ENCODE measurements at places on chromosomes 16 and 17. TPM values are rescaled to one million over a fixed set of nuclear protein-coding genes. Genes with fewer than 3 reads are reported as not detected.

- no peak for DNase-seq
These were observed 21.1 kb upstream of the MLKL start for GRCh38 chr16:74721716-74722115.

DNA sequence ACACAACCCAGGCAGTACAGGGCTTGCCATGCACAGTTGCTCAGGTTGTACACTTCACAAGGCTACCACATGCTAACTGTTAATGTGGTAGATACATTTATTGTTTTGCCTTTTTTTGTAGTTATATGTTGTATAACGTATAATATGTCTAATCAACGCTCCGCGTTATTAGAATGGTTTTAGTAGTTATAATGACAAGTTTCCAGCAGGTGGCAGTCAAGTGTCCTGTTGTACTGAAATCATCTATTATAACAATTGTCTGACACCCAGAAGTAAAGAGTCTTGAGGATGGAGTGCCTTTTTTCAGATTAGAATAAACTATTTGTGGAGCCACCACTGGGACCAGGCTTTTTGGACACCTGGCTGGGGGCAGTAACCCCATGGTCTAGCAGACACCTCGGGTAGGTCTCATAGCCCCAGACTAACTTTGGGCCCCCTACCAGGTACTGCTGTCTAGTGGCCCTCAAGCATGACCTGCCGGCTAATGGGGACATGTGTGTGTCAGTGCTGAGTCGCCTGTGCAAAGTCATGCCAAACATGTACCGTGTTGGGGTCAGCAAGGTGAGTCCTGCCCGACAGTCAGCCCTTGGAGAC, 32.8 kb downstream of the MYO15A start:
- peak; percentile 68 for DNase-seq

Gene TPSB2
- polyA plus RNA-seq, result 2.7 TPM

Gene NUPR1
- 29.7 TPM for polyA plus RNA-seq

Gene TBC1D10B
- polyA plus RNA-seq, result 40.8 TPM

DNA sequence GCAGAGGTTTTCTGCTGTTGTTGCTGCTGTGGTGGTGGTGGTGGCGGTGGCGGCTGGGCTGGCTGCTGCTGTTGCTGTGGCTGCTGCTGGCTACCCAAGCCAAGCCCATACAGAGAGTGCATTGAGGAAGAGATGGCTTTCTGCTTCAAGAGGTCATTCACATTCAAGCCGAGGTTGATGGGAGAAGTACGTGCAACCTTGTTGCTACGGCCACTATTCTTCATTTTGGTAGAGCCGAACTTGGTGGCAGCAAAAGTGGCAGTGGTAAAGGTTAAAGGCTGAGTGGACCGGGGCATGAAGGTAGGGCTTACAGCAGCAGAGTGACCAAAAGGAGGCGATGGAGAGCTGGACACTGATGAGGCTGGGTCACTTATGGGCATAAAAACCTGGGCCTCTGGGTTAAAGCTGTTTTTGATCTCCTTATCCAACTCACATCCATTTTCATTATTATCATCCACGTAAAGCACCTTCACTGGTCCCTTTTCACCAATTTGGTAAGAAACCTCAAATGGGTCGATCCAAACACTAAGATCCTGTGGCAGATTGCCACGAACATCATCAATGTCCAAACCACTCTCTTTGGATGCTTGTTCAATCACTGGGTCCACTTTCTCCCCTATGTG, 2.8 kb downstream of the TOB1 start:
- DNase-seq, result no peak

GRCh38 chr17:49016775-49017463, 19.7 kb downstream of the IGF2BP1 start:
- no peak for DNase-seq

Gene VEZF1
- polyA plus RNA-seq, result 49.1 TPM

GRCh38 chr16:81384006-81384405, 60.6 kb upstream of the CMIP start:
- no peak for DNase-seq

DNA sequence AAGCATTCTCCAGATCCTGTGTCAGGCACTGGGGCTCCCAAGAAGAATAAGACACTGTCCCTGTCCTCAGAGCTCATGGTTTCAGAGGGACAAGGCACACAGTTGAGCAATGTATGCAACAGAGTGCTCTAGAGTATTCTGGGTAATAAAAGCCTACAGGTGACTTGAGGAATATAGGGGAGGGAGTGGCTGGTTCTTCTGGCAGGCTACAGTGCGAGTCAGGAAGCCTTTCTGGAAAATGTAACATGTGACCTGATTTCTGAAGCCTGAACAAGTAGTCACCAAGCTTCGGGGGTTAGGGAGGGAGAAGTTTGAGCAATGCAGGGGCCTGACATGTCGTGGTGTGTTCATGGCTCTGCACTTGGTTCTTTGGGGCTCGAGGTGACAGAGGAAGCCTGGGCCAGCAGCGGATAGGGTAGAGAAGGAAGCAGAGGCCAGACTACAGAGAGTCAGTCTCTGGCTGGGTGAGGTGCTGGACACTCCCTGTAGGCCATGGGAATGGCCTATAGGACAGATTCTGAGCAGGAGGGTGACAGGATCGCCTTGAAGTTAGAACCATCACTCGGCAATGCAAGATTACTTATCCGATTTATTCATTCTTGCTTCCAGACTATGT, 16.0 kb upstream of the LRRC75A start:
- DNase-seq, result no peak

GRCh38 chr16:84534815-84535214, 30.4 kb upstream of the MEAK7 start:
- no peak for DNase-seq

GRCh38 chr16:1416521-1416941, 2.0 kb upstream of the UNKL start:
- DNase-seq, result no peak

- DNase-seq, result no peak
These were observed 4.5 kb downstream of the RANBP10 start for GRCh38 chr16:67801883-67802282.

DNA sequence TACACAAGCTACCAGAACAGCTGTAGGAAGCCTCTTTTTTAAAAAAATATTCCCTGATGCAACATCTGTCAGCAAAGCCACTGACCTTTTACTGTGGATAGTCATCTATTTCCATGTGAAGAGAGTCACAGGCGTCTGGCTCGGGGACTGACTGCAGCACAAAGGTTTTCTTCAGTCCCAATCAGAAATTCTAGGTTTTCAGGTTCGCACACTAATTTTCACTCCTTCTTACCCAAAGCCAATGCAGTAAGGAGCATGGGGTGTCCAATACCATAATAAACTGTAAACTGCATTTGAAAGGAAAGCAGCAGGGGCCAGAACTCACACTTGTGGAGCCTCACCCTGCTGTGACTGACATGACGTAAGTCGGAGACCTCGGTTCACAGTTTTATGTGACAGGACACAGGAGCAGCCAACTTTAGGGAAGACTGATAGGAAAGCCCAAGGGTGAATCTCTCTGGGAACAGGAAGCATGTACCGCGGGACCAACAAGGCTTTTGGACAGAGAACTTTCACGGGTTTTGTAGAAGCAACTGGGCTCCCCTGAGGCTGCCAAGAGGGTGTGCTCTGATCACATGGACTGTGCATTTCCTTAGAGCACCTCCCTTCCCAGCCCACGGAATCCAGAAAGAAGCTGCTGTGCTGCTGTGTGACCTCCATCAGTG, 9.1 kb upstream of the TMEM100 start:
- peak; percentile 62 for DNase-seq

DNA sequence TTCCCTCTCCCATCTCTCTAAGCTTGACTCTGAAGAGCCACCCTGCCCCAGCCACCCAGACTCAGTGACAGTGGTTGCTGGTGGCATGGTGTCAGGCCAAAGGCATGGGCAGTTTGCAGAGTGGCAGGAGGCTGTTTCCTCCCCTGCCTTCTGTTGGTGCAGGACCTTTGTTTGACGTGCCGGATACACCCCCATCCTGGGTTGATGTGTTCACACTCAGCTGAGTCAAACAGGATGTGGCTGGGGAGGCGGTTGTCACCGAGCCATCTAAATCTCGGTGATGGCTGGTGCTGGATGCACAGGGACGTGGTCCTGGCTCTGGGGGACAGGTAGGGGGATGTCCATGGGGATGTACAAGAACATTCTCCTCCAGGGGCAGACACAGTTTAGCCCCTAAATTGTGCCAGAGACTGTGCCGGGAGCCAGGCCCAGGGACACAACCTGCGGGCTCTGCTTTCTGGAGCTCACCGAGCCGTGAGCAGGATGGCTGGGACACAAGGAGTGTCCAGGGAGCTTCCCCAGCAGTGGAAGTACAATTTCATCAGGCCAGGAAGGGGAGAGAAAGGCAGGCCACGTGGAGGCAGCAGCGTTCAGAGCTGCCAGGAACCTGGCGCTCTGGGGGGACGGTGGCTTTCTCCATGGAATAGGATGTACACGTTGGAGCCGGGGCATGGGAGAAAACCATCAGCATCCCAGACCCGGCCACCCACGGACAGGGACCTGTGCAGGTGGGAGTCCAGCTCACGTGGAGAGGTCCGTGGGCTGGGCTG, 264.2 kb downstream of the SEC14L1 start:
- no peak for DNase-seq

DNA sequence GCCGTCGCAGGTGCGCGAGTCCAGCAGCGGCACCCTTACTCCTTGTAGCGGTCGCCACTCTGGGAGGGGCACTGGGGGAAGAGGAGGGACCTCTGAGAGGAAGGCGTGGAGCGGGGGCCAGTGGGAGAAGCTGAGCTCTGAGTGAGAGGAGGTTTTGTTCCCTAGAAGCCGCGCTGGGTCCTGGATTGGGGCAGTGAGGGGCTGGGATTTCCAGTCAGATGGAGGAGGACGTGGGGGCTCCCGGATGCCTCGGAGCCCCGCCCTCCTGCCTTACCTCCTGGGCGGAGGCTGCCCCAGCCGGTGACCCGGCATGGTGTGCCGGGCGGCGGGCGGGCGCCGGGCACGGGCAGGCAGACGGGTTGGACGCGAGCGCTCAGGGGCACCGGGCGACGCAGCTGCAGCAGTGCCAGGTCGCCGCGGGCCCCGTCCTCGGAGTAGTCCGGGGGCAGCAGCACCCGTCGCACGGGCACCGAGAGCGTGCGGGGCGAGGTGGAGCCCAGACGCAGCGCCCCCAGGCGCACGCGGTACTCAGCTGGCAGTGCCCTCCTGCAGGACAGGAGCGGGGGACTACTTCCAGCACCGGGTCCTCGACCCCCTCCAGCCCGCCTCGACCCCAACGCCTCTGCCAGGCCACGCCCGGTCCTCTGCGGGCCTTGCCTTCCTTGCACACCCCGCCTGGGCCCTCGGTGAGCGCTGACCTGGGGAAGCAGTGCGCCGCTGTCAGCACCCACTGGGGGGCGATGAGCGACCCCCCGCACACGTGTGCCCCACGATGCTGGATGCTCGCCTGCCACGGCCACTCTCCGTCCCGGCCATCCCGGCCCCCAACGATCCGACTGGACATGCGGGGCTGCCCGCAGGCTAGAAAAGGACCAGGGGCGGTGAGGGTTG, 2.0 kb downstream of the PRSS33 start:
- DNase-seq, result no peak

Gene HBM
- 9.6 TPM for polyA plus RNA-seq

GRCh38 chr16:77330332-77331042, 104.3 kb downstream of the ADAMTS18 start:
- DNase-seq, result no peak

Gene MT1B
- polyA plus RNA-seq, result not detected

DNA sequence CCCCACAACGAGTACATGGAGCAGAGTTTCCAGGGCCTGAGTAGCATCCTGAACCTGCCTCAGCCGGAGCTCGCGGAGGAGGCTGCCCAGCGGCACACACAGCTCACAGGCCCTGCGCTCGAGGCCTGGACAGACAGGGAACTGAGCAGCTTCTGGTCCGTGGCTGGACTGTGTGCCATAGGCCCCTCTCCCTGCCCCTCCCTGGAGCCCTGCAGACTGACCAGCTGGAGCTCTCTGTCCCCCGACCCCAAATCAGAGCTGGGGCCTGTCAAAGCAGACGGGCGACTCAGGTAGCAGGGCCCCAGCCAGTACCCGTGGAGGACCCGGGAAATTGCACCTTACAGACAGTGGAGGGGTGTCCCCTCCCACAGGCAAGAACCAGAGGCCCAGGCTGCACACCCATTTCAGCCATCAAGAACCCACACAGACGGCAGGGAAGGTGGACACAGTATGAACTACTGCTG, 13.0 kb downstream of the MRPL27 start:
- no peak for DNase-seq

DNA sequence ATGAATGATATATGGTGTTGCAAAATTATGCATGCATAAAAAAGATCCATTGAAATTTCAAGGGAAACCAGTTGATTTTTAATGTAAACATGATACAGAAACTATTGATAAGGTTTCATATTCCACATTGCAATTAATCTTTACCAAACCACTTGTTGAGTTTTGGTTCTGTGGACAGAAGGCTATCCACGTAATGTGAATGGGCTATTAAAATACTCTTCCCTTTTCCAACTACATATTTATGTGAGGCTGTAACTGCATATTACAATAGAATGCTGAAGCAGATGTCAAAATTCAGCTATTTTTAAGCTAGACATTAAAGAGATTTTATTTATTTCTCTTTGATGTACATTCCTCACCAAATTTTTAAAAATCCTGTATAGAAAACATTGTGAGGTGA, 33.7 kb upstream of the VPS4A start:
- DNase-seq, result no peak

DNA sequence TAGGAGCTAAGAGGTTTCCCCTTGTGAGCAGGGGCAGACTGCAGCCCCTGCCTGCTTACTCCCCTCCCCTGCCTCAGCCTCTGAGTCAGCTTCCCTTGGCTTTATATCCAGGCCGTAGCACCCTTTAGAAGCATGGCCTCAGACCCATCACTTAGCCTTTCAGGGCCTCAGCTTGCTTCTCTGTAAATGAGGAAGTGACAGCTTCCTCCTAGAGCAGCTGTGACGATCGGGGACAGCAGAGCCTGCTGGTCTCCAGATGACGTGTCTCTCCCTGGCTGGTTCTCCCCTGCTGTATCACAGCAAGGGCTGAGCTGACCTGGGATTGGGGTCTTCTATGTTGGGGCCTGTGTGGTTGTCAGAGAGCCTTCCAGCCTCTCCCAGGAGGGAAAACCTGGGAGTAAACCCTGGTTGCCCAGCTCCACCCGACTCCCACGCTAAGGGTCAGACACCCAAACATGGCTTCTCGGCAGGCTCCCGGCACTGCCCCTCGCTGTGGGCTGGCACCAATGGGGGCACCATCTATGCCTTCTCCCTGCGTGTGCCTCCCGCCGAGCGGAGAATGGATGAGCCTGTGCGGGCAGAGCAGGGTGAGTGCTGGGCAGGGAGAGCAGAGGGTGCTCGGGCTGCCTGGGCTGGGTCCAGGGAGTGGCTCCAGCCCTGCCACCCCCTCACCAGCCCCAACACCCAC, 16.3 kb upstream of the MYO15B start:
- DNase-seq, result no peak

DNA sequence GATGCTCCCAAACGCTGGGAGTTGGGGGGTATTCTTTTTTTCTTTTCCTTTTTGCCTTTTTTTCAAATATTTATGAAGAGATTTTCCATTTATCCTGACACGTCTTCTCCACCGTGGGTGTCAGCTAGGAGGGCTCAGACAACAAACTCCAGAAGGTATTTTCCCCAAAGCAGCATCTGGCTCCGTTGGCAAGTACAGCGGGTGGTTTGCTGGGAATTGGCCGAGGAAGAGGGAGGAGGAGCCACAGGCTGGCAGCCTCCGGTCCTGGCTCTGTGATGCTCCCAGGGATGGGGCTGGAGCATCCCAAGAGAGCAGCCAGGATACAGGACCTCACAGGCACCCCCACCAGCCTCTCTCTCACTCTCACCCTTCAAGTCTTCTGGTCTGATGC, 10.9 kb upstream of the CACNG4 start:
- no peak for DNase-seq
